Breast epithelium (tissue), 4 donors: ENCODE measurements at places on chromosomes 11 and 22. TPM values are rescaled to one million over a fixed set of nuclear protein-coding genes. Genes with fewer than 3 reads are reported as not detected.

The TMPRSS6 gene
- 0.88 TPM for total RNA-seq

The MUC5AC gene
- total RNA-seq: not detected

The SMIM38 gene
- 0.32 TPM for total RNA-seq

The MMP7 gene
- total RNA-seq: 247 TPM

The ZNF280A gene
- total RNA-seq: not detected

The SLC22A25 gene
- not detected for total RNA-seq
